Activated naive CD4-positive, alpha-beta T cell treated with Interleukin-2 at 50 U/mL for 16 hours (primary cell): ENCODE measurements at places on chromosomes 5 and 9.

GRCh38 chr9:100595391-100596199 is 17.7 kb downstream of the CAVIN4 start:
- DNase-seq: no peak

DNA sequence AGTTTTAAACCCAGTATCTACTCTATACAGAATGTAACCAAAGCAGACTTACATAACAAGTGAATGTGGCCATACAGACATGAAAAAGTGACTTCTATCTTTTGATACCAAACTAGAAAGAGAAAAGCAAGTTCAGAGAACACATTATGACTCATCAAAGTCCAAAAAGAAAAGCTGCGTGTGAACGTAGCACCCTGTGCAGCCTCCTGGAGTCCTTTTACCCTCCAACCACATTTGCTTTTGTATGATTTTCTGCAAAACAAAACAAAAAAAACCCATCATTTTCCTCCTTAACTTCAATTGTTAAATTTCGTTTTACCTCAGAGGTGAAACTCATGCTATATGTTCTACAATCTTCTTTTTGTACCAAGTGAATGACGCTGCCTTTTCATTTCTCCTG is 2.8 kb upstream of the SMARCA2 start:
- DNase-seq: peak; percentile 19

- DNase-seq: no peak
These were observed 98.7 kb downstream of the RAPGEF6 start for GRCh38 chr5:131536211-131536826.

DNA sequence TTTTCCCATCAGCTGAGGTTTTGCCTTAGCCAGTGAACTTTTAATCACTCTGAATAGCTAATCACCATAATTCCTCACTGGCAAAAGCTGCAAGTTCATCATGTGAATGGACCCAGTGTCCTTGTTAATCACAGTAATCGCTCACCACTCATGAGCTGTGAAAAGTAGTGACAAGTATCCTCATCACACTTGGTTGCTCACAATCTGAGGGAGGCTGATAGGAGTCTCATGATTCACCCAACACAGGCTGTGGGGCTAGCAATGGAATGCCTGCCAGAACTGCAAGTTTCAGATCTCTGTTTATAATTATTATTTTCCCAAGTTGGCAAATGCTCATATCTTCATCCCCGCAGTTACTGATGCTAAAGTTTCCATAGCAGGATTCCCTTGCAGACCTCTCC is 467.2 kb downstream of the KIF4B start:
- DNase-seq: no peak

DNA sequence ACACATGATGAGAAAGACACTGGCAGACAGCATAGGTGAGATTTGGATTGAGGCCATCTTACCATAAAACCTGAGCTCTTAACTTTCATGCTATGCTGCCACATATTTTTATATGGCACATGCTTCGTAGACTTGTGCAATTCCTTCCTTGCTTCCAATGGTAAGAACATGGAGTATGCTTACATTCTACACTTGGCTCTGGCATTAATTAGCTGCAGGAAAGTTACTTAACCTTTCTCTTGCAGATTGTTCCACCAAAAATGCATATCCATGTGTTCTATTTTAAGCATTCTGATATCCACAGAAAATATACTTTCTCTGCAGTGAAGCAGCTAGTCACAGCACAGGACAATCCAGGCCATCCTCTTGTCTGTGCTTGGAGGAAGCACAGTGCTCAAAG is 119.4 kb downstream of the MPDZ start:
- no peak for DNase-seq

GRCh38 chr5:19855931-19856330 is 132.1 kb downstream of the CDH18 start:
- no peak for DNase-seq

DNA sequence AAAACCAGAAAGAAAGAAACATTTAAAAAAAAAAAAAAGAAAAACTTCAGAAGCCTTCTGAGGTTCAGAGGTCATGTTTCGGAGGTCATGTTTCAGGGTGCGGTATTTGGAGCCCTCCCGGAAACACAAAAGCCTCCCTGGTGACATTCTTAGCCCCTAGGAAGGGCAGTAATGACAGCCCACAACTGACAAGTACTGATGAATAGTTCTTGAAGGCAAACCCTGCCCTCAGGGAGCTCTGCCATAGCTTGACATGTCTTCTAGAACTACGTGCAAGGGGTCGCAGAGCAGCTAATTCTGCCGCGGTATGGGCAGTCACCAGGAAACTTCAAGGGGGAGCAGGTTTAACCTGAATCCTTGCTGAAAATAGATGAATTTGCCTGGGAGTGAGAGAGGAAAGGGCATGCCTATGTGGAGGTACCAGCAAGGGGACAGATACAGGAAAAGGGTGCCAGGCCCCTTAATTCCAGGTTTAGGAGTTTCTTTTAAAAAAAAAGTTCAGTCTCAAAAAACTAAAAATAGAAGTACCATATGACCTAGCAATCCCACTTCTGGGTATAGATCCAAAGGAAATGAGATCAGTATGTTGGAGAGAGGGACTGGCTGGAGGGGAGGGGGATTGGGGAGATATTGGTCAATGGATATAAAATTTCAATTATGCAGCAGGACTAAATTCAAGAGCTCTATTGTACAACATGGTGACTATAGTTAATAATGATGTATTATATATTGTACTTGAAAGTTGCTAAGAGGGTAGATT is 98.4 kb downstream of the C9orf152 start:
- DNase-seq: no peak

GRCh38 chr9:123484130-123484529 is 128.1 kb downstream of the CRB2 start:
- no peak for DNase-seq

- DNase-seq: no peak
These were observed 20.0 kb downstream of the GBGT1 start for GRCh38 chr9:133143639-133144141.
